ENCODE measurements at places on chromosomes 6 and 20. TPM values are rescaled to one million over a fixed set of nuclear protein-coding genes. Genes with fewer than 3 reads are reported as not detected.

DNA sequence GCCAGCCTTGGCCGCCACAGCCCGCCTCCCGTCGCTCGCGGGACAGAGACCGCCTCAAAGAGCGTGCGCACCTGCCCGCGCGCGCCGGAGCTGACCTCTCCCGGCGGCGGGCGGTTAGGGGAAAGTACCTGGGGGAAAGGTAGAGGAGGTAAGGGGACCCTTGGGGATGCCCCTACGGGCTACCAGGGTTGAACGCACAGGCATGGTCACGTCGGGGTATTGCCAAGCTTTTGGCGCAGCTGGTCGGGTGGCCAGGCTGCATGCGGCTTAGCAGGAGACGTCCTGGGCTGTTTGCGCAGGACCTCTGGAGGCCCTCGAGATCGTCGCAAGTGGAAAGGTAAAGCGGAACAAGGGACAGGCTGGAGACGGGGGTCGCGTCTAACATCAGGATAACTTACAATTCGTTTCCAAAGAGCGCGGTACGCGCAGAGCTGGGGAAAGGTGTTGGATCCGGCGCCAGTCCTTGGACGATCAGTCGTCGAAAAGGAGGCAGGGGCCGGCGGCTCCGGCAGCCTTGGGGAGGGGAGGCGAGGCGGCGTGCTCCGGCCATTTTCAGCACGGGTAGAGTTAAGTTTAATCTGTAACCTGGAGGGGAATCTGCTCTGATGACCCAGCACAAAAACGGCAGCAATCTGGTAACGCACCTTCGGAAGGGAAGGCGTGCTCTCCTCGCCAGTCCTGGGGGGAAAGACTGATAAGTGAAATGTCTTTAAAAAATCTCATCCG lies 9.0 kb downstream of the GNAS-AS1 start:
- no peak for DNase-seq

DNA sequence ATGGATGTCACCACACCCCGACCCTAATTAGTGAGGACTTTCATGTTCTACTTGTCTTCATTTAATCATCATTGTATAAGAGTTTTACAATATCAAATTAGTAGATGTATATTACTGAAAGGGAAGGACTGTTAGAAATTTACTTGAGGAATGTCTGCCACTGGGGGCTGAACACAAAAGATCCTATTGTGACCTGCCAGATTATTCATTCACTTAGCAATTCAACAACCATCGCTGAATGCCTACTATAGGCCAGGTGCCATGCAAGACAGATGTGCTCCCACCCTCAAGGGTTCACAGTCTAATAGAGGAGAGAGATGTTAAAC lies 8.0 kb upstream of the RBCK1 start:
- no peak for DNase-seq

GRCh38 chr20:50230871-50231560 lies 40.4 kb downstream of the CEBPB start:
- no peak for DNase-seq

The NECAB3 gene
- 29.7 TPM for total RNA-seq

DNA sequence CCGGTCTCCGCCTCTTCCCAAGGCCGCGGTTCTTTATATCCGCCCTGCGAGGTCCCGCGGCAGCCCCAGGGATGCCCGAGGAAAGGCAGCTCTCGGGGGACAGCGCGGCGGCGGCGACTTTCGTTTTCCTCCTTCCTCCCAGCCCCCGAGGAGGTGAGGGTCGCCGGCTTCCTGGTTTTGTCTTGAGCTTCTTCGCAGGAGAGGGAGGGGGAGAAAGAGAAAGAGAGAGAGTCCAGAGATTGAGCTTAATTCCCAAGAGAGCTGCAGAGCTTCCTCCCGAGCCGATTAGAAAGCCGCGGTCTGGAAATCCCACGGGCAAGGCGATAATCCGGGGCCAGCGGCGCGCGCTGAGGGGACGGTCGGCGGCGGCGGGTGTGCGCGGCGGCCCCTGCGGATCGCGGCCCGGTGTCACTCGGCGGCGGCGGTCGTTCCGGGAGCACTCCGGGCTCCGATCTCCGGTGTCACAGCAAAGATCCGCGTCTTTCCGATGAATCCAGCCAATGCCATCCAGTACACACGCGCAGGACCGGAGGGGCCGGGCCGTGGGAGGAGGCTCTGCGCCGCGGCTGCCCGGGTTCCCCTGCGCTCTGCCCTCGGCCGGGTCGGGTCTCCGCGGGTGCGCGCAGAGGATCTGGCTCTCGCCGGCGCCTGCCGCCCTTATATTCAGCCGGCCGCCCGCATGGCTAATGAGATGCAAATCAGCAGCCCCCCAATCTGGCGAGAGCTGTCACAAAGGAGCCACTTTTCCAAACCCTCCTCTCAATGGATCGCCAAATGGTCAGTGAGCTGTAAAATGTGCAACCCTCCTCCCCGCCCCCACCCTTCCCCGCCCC lies at the start of gene DLL1:
Gene DLL1, minus strand, starts transcription at position 783 of the 833 bp plus-strand sequence. CDS start 939 bp downstream, outside the sequence.
- no peak for DNase-seq

DNA sequence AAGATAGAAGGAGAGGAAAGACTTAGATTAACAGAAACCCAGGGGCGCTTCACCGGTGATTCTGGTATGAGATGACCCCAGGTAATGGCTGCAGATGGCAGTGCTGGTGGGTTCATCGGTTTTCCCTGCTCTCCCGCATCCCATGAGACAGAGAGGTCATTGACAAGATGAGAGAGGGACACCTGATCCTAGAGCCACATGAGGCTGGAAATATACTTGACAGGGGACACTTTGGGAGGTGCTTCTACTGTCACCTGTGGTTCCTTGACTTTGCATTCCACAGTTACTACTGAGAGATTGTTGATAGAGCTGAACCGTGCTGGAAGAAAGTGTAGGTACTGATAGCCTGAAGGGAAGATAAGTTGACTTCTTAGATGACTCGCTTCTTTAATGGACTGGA lies 74.3 kb downstream of the SYNDIG1 start:
- DNase-seq = no peak

- DNase-seq = no peak
These were observed 47.4 kb upstream of the AFDN start for GRCh38 chr6:167779129-167779992.

GRCh38 chr6:168050881-168051586 lies 28.0 kb downstream of the FRMD1 start:
- DNase-seq = no peak

DNA sequence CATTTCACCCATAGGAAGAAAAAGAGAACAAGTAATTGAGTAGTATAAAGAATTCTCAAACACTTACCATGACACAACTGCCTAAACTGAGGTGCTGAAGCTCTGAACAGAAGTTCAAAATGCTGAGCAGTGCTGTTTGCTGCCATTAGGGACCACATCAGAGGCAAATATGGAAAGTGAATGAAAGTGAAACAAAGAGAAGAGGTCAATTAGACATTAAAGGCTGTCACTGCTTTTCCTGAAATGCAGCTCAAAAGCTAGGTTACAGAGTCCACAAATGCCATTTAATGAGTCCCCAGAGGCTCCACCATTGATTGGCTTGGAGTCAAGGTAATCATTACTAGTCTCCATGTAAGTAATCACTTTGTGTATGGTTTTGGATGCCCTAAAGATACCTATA lies 46.1 kb downstream of the POU3F2 start:
- DNase-seq = no peak

The KIF25 gene
- total RNA-seq = not detected

The DEFB132 gene
- not detected for total RNA-seq

The EBF4 gene
- 7.7 TPM for total RNA-seq

- DNase-seq = no peak
These were observed 236.7 kb downstream of the HAO1 start for GRCh38 chr20:7703551-7703961.

The FRS3 gene
- total RNA-seq = 9.9 TPM

GRCh38 chr6:56227071-56227879 lies 20.1 kb downstream of the COL21A1 start:
- no peak for DNase-seq

GRCh38 chr6:971981-972640 lies 279.2 kb upstream of the EXOC2 start:
- no peak for DNase-seq

DNA sequence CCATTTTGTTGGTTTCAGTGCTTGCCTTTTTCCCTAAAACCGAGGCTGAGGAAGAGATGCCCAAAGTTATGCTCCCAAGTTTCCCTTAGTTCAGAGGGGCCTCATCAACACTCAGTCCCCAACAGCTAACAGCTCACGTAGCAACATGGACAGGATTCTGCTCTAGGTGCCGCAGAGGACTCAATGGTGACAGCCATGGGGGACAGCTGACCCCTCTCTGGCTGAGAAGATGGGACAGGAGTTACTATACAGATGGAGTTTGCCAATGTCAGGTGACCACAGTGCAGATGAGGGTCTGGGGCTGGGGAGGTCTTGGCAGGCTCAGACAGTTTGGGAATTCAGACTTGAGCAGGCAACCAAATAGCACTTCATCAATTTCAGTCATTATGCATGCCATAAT lies 67.3 kb downstream of the NPEPL1 start:
- DNase-seq = no peak

DNA sequence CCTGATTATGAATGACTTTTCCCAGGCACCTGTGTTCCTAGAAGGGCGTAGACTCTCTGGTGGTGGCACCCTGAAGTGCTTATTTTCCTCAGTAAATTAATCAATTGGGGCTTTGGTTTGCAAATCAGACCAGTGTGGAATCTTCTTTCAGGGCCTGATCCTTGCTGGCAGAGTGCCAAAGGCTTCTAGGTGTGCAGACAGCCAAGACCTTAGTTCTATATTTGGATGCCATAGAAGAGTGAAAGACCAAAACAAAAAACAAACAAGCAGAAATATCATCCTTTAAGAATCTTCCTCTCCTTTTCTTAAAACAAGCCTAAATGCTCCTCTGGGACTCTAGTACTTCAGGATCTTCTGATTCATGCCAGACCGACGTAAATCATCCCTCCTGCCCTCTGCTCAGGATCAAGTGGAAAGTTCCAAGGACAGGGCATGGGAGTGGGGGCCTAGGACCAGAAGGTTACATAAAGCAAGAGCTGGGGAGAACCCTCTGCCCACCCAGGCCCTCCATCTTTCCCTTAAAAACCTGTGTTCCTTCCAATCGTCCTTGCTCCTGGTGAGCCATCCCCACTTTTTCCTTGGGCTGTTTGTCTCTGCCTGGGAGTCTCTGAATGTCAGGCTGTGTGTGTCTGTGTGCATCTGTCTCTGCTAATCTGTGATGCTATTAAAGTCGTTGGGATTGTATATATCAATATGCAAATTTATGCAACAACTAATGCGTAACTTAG lies 70.5 kb upstream of the MYLIP start:
- DNase-seq = no peak
